Chondrocyte (in vitro differentiated cells): ENCODE measurements at places on chromosomes 3 and 15. TPM values are rescaled to one million over a fixed set of nuclear protein-coding genes. Genes with fewer than 3 reads are reported as not detected.
A peak's percentile ranks its signal among the peaks of the same experiment; 100 is the strongest.

- no peak for DNase-seq
These were observed 38.0 kb upstream of the ATP11B start for GRCh38 chr3:182755308-182755707.

MUC20 gene
- total RNA-seq, result 2.2 to 8.4 TPM (median 3.0 TPM) in 3 replicates

GOLGA8T gene
- total RNA-seq, result 0.20 TPM in 1 of 3 replicates, not detected in the others

GRCh38 chr3:183862610-183863009 lies 22.1 kb downstream of the PARL start:
- DNase-seq, result no peak

- no peak for DNase-seq
These were observed 14.0 kb upstream of the CHD2 start for GRCh38 chr15:92886042-92886537.

ZIC4 gene
- 1.7 to 10.2 TPM (median 1.7 TPM) in 3 replicates for total RNA-seq

DNA sequence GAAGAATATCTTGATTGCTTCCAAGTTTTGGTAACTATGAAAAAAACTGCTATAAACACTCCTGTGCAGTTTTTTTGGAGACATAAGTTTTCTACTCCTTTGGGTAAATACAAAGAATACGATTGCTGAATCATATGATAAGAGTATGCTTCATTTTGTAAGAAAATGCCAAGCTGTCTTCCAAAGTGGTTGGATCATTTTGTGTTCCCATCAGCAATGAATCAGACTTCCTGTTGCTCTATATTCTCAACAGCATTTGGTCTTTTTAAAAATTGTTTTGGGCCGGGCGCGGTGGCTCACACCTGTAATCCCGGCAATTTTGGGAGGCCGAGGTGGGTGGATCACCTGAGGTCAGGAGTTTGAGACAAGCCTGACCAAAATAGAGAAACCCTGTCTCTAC lies 14.5 kb downstream of the BTD start:
- DNase-seq, result no peak

- no peak for DNase-seq
These were observed 3.7 kb upstream of the CLDN1 start for GRCh38 chr3:190325923-190326322.

SGO1 gene
- 3.4 to 5.0 TPM (median 3.7 TPM) in 3 replicates for total RNA-seq

DNA sequence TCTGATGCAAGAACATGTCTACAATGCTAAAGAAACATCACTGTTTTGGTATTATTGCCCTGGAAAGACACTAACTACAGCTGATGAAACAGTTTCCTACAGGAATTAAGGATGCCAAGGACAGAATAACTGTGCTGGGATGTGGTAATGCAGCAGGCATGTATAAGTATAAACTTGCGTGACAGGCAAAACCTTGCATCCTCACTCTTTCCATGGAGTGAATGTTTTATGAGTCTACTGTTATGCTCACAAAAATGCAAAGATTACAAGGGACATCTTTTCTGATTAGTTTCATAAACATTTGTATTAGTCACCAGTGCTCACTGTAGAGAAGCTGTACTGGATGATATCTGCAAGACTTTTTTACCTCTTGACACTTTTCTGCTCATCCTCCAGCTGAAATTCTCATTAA lies 143.6 kb downstream of the NAALADL2 start:
- DNase-seq, result no peak

DNA sequence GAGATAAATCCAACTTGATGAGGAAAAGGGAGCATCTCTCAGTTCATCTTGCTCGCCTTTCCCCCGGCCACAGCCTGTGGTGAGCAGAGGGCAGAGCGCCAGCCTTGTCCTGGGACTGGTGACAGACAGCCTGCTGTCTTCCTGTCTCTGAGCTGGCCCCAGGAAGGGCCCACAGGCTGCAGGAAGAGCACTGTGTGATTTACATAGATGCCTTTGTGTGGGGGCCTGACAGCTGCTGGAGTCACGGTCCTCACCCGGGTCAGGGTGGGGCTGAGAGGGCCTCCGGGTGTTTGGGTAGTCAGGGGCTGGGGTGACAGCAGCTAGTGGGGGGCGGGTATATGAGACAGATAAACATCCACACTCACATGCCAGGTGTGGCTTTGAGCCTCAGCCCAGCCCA lies 29.3 kb downstream of the PLA2G4D start:
- DNase-seq, result no peak

GRCh38 chr3:49027634-49028033 lies 1.6 kb downstream of the IMPDH2 start:
- peak; percentile 59 for DNase-seq

CD80 gene
- total RNA-seq, result not detected in 3 replicates

DNA sequence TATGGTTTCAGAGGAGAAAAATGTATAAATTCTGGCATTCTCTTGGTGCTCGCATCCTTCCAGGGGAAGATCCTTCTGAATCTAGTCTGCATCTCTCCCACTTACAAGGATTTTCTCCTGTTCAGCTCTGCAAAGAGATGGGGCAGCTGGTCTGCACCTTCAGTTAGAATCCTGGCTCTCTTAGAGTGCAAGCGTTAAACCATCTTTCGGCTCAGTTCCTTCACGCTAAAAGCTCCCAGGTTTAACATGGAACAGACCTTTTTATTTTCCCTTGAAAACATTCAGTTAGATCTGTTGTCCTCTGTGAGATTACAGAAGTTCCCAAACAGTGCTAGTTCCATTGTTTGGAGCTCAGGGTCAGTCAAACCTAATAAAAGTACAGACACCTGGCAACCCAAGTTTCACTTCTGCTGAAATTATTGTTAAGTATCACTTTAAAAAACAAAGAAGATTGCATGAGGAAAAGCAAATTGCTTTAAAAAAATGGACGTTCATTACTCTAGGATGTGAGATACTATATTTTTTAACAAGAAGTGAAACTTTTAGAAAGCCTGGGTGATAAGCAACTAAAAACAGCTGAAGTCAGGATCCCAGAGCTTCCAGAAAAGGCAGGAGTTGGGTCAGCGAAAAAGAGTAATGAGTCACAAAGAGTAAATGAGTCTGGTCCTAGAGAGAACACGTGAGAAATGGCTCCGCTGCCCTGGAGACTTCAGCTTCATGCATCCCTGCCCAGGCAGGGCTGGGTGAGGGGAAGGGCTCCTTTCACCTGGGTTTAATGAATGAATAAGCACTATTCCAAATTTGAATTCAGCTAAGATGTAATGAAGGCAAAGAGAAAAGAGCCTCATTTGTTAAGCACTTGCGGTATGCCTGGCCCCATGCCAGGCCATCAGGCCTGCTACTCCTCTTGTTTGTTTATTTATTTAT lies 63.3 kb downstream of the ABTB1 start:
- DNase-seq, result no peak

DNA sequence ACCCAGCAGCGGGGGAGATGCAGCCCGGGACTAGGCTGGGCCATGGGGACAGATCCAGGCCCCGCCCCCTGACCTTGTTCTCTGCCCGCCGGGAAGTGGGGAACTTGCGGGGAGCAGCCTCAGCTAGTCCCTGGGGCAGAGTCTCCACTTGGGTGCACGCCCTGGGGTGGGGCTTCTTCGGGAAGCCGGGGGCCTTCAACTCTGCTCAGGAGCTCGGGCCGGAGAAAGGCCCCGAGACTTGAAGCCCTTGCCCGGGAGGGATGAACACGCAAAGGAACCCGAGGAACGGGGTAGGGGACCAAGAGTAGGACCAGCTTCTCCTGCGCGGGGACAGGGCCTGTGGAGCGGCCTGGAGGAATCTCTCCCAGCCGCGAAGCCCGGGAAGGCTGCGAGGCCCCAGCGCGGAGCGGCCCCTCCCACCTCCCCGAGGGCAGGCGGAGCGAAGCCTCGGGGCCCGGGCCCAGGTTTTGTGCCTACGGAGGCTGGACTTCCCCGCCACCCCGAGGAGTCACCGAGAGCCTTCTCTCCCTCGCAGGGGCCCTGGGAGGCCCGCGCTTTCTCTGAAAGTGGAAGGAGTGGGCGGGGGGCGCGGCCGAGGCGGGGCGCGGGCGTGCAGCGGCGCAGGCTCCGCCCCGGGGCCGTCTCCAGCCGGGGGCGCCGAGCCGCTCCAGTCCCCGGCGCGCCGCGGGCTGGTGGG lies at the start of gene ITPKA:
TSS of gene ITPKA (plus strand) at position 670 of the 697 bp plus-strand sequence. CDS start 54 bp downstream, outside the sequence.
- DNase-seq, result no peak

DNA sequence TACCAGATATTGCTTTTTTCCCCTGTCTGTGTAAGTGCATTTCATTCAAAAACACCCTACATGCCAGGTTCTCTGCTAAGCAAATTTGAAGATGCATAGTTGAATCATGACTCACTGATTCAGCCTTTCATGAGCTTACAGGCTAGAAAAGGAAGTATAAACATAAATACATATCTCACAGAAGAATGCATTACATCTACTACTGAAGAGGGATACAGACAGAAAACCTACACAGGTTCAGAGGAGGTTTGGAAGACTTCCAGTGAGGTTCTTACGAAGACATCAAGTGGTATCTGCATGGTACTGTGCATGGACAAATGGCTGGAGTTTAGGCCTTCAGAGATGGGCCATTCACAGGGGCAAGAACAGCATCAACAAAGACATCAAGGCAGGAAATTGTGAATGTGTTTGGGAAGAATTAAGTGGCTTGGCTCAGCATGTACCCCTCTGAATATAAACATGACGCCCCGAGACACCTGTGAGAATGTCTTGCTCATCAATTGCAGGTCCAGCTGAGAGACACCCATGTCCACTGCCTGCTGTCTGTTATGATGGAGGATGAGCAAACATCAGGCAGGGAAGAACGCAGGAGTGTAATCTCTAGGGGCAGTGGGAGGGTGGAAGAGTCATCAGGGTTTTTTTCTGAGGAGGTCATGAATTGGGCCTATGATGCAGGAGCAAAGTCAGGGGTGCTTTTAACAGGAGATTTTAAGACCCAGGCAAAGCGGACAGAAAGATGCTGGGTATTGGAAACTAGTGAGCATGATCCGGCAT lies 105.1 kb upstream of the GALNT15 start:
- DNase-seq, result no peak

DNA sequence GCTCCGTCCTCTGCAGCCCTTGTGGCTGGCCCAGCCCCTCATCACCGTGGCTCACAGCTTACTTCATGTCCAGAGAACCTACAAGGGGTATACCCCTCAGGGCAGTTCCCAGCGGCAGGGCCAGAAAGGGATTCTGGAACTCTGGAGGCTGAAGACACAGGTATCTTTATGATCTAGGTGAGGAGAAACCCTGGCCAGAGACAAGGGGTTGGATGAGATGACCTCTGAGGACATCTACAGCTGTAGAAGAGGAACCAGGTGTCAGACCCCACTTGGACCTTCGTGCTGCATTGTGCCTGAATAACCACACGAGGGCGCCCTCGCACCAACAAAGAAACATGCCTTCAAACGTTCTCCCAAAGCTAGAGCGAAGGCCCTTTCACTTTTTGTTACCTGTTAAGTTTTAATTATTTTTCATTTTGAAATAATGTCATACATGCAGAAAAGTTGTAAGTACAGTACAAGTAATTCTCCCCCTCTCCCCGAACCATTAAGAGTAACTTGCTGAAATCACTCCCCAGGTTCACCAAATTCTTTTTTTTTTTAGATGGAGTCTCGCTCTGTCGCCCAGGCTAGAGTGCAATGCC lies 118.7 kb upstream of the SMAD3 start:
- no peak for DNase-seq

- no peak for DNase-seq
These were observed 78.3 kb downstream of the MCF2L2 start for GRCh38 chr3:183350164-183350563.

DNA sequence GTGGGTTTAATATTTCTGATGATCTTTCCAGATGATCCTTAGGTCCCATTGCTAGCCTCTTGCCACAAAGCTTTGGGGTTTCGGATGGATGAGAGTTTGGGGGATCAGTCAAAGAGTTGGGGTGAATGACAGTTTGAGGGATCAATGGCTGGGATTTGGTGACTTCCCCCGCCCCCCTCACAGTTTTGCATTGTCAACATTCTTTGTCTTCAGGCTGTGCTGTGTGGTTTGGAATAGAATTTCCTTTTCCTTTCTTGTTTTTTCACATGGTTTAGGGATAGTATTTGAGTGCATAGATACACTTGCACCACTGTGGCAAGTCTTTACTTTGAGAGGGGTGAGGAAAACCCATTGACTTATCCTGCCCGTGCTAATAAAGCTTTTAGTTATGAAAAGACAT lies 14.3 kb downstream of the MEF2A start:
- DNase-seq, result no peak

SUCNR1 gene
- 0.12 to 0.13 TPM in 2 of 3 replicates, not detected in the other for total RNA-seq

- no peak for DNase-seq
These were observed 16.6 kb upstream of the RAP2B start for GRCh38 chr3:153145454-153145853.

ANKUB1 gene
- not detected in 3 replicates for total RNA-seq

CLDN11 gene
- total RNA-seq, result 0.51 to 2.5 TPM (median 0.62 TPM) in 3 replicates

TPRG1 gene
- total RNA-seq, result 1.3 to 3.1 TPM (median 3.0 TPM) in 3 replicates

IMPG2 gene
- total RNA-seq, result 0.50 to 0.80 TPM (median 0.56 TPM) in 3 replicates
